ENCODE measurements at places on chromosomes 16 and 17.

- DNase-seq = no peak
These were observed 123.4 kb downstream of the PRKCB start for GRCh38 chr16:23959072-23959751.

- no peak for DNase-seq
These were observed 146.8 kb downstream of the SEC14L1 start for GRCh38 chr17:77287432-77288068.

- no peak for DNase-seq
These were observed 48.3 kb downstream of the BAIAP2 start for GRCh38 chr17:81083125-81083765.

DNA sequence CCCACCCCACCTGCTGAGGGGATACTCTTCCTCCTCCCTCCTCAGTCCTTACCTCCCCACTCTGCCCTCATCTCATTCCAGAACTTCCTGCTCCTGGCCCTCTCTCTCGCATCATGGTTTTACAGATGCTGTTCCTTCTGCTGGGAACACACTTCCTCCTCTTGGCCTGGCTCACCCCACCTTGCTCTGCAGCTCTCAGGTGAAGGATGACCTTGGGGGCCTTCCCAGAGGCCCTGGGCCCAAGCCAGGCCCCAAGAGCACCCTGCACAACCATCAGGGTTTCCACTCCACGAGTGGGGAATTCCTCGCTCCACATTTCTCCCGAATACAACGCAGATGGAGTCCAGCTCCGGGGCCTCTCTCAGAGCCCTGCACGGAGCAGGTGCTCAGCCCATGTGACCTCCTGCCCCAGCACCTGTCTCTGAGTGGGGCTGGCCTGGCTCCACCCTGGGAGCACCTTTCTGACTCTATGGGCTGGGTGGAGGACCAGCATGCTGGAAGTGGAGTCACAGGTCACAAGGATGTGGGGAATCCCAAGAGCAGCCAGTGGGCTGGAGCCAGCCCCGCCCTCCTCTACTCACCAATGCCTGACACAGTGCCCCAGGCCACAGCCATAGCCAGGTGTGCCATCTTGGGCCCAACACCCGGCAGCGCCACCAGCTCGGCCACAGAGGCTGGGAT lies 4.5 kb downstream of the NTHL1 start:
- no peak for DNase-seq

- DNase-seq = no peak
These were observed 39.9 kb upstream of the SDK2 start for GRCh38 chr17:73684183-73684582.

GRCh38 chr16:50499254-50499653 lies 48.9 kb upstream of the NKD1 start:
- no peak for DNase-seq

DNA sequence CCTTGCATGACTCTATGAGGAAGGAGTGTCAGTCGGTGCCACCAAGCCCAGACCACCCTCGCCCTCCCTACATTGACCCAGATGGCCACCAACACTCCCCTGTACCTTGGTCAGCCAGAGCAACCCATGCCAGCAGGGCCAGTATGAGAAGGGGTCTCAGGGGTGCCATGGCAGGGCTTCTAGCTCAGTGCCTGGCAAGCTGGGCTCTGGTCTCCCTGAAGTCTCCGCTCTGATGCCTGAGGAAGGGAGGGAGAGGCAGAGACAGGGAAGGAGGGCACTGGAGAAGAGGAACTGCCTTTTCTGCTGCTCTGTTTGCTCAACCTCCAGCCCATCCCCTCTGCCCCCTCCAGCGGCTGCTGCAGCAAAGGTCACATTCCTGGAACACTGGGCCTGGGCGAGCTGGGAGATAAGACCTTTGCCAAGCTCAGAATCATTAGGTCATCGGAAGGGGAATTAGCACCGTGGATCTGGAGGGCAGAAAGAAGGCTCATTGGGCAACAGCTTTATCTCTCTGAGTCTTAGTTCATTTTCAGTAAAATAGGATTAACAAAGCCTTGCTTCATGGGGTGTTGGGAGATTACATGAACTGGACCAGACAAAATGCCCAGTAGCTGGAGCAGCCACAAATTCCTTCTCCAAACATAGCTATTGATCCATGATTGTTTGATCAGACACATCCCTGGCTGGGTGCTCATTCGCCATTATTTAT lies at the start of gene VTN:
VTN (minus strand) TSS at position 273 of the 709 bp plus-strand sequence; CDS start at position 169, 104 bp downstream.
- no peak for DNase-seq

GRCh38 chr16:89476811-89477261 lies 13.5 kb downstream of the ANKRD11 start:
- no peak for DNase-seq

DNA sequence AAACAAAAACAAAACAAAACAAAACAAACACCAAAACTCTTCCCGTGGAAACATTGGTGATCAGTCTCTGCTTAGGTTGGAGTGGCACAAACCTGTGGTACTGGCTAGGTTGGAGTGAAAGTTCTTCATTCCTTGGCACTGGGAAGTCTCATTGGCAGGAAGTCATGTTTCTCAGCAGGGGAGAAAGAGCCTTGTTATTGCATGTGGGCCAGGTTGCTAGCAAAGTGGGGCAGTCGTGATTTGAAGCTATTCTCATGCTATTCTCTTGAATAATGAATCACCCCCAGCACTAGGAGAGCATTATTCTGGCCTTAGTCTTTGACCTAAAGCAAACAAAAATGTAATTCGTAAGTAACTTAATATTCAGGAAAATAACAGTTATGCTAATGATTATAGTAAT lies 24.3 kb upstream of the B4GALNT2 start:
- no peak for DNase-seq

GRCh38 chr17:63571632-63572310 lies 21.5 kb downstream of the DCAF7 start:
- no peak for DNase-seq

- no peak for DNase-seq
These were observed 15.5 kb upstream of the USP31 start for GRCh38 chr16:23164736-23165135.

GRCh38 chr17:45345554-45346215 lies 28.9 kb upstream of the MAP3K14 start:
- no peak for DNase-seq

DNA sequence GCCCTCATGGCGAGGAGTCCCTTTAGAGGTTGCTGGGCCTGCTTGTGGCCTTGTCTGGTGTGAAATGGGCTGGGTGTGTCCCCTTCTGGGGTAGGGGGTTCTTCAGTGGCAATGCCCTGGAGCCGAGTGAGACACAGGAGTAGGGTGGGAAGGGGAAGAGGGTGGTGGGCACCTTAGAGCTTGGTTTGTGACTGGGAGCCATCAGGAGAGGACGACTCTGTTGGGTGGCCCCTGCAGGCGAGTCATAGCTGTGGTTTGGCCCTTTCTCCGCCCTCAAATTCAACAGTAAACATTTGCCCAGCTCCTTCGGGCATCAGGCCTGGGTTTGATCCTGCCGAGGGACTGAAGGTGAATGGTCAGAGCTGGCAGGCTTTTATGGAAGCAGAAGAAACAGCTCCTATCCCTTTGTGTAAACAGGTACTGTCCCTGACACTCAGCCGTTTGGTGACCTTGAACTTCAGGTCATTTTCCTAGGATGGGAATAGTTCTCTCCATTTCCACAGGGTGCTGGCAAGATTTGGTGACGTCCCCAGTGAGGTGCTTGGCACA lies 2.9 kb downstream of the E4F1 start:
- no peak for DNase-seq

GRCh38 chr17:18978050-18978449 lies 26.1 kb downstream of the SLC5A10 start:
- DNase-seq = no peak

GRCh38 chr17:32307658-32308057 lies 34.3 kb downstream of the C17orf75 start:
- no peak for DNase-seq

- DNase-seq = no peak
These were observed 245.7 kb upstream of the CIBAR2 start for GRCh38 chr16:85357924-85358505.

- DNase-seq = no peak
These were observed 286.5 kb downstream of the HS3ST4 start for GRCh38 chr16:25978218-25978617.

GRCh38 chr17:11768106-11768505 lies 169.8 kb downstream of the DNAH9 start:
- no peak for DNase-seq

- DNase-seq = no peak
These were observed 81.0 kb downstream of the NOG start for GRCh38 chr17:56674401-56674925.

- DNase-seq = no peak
These were observed 501 bp upstream of the AP2B1 start for GRCh38 chr17:35586569-35587073.

DNA sequence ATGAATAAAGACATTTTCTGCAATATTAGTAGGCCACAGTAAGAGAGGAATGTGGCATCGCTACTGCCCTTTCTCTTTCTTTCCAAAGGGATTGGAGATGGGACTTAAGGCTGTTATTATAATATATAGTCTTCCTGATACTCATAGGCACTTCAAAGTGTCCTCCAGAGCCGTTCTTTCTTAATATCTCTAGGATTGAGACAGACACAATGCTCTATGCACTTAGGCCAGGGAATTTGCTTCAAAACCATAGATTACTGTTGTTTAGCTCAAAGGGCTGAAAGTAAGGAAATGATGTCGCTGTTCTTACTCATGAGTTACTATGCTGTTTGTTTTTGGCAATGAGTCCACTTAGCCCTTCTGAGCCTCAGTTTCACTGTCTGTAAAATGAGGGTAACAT lies 590.5 kb downstream of the CDH11 start:
- DNase-seq = no peak
